ENCODE measurements at places on chromosomes 1 and 21.

GRCh38 chr1:29835406-29835805 lies 599.1 kb downstream of the PTPRU start:
- no peak for DNase-seq

GRCh38 chr1:180287988-180288705 lies 58.1 kb downstream of the LHX4 start:
- no peak for DNase-seq

GRCh38 chr1:145736191-145736590 lies 16.9 kb downstream of the CD160 start:
- DNase-seq, result no peak

- no peak for DNase-seq
Observed at GRCh38 chr1:205775717-205776056, 405 bp upstream of the RAB29 start.

GRCh38 chr21:16302851-16303282 lies 573.1 kb downstream of the USP25 start:
- peak; percentile 80 for DNase-seq

DNA sequence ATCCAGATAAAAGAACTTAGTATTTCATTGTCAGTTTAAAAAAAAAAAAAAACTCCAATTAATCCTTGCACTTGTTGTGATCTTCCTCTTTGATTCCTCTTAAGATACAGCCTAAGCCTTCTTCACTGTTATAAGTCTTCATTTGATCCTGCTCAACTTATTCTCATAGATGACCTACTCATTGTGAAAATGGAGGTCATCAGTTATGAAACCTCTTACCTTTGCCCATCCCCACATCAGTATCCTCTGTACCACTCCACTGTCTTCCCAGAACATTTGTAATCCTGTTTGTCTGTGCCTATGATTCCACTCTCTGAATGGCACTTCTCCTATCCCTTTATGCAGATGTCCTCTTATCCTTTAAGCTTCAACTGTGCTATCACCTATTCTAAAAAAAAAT lies 28.0 kb downstream of the ODR4 start:
- no peak for DNase-seq

DNA sequence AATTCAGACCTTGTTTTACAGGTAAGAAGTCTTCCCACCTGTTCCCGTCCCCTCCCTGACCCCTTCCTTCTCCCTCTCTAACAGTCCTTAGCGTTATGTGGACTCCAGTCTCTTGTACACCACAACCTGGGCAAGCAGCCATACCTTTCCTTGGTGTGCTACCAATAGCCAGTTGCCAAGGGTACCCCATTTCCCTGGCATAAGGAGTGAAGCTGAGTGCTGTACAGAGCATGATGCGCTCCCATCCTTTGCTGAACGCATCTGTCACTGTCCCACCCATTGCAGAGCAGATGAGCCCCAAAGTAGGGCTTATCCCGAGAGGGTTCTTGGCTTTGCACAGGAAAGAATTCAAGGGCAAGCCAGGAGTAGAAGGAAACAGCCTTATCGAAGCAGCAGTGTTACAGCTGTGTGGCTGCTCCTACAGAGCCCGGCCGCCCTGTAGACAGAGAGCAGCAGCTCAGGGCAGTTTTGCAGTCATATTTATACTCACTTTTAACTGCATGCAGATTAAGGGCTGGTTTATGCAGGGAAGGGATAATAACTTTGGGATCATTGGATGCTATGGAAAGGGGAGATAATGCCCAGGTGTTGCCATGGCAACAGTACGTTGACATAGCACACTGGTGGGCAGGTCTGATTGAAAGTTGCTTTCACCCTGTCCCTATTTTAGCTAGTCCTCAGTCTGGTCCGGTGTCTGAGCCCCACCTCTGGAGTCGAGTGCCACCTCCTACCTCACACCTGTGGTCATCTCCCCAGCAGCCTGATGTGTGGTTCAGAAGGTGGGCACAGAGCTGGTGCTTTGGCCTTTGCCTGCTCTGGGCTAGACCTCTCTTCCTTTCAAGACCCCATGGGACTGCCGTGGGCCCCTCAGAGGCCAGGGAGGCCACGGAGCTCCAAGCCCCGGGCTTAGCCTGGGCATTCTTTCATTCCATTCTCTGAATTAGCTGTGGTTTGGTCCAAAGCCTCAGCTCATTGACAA lies 5.1 kb downstream of the FHAD1 start:
- no peak for DNase-seq

Data from midbrain (tissue), 1 donor.